SIG-M5 (cell line): ENCODE measurements at places on chromosomes 5 and 9.

DNA sequence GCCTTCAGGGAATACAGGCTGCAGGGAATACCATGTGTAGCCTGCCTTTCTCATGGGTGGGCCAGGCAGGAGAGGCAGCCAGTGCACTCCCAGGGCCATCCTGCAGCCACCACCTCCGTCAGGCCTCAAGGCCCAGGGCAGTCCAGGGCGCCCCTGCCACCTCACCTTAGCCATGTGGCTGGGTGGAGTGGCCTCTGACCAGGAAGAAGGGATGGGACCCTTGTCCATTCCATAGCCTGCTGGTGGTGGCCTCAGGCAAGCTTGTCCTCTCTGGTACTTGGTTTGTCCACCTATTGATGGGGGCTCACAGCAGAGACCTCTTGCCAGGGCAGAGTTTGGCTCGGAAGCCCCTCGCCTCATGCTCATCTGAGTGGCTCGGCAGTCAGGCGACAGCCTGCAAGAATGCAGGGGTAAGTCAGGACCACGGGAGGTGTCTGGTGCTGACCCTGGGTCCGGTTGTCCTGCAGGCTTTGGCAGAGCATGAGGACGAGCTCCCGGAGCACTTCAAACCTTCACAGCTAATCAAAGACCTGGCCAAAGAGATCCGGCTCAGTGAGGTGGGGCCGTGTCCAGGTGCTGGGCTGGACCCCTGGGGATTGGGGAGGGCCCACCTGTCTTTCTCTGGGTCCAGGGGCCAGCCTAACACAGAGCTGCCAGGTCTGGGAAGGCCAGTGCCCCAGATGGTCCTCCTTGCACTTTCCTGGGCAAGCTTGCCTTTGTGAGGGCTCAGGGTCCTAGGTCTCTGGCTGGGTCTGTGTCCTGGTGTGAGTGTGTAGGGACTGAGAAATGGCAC is 82.9 kb downstream of the PHF2 start:
- DNase-seq, result no peak

GRCh38 chr5:2739360-2740050 is 12.0 kb downstream of the IRX2 start:
- no peak for DNase-seq

DNA sequence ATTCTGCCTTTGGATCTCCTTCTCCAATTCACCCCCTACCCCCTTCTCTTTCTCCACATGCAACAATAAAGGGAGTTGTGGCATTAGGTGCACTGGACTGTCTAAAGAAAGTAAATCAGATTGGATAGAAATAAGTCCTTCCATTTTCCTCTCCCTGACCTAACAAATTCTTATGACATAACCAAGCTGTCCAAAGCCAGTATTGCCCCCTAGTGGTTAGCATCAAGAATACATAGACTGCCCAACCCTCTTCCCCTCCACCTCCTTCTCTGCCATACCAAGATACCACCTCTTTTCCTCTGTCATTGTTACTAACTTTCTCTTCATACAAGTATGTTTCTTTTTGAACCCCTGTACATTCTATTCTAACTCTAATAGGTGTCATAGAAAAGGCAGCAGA is 45.7 kb downstream of the PPARGC1B start:
- DNase-seq, result no peak

- no peak for DNase-seq
Measured at GRCh38 chr5:87020099-87020934, 247.4 kb upstream of the RASA1 start.

DNA sequence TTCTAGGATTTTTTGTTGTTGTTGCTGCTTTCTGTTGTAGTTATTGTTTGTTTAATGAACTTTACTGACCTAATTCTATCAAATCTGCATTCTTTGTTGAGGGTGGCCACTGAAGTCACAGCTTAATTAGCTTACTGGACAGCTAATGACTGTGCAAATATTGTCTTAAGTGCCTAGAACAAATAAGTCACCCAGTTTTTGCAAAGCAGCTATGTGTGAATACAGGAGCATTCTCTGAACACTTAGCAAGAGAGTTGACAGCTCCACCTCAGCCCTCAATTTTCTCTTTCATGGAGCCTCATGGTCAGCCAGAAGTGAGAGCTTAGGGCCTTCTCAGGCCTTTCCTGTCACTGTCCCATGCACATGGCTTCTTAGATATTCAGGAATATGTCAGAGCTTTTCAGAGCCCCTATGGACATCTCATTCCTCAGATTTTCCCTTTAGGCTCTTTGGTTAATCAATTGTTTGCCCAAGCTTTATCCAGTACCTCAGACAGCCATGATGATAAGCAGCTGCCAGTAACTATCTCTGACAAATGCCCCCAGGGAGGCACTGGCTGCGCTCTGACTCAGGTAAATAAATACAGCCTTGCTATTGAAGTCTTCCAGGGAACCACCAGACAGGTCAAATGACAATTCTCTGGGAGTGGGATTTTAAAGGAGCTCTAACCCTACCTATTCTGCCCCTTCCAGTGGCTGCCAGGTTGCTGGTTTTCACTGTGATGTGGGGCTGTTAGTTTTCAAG is 241.4 kb upstream of the IL12B start:
- no peak for DNase-seq

- DNase-seq, result no peak
Measured at GRCh38 chr9:101271102-101271501, 113.7 kb downstream of the BAAT start.

GRCh38 chr5:150626853-150627276 is 13.6 kb upstream of the SYNPO start:
- no peak for DNase-seq

DNA sequence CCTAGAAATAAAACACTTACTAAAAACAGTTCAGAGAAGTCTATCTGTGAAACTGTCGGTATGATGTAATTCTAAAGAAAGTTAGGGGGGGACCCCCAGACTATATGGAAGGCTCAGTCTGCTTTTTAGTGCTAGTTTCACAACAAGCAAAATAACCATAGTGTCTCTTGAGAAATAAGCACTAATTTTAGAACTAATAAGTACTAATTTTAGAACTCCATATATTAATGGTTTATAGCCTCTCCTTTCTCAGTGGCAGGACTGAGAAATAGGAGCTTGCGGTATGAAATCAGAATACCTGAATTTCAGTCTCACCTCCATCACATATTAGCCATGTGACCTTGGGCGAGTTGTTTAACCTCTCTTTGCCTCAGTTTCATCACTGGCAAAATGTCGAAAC is 1.4 kb upstream of the PHF24 start:
- DNase-seq, result no peak

- no peak for DNase-seq
Measured at GRCh38 chr5:45622365-45622764, 73.8 kb downstream of the HCN1 start.

GRCh38 chr9:136119061-136119882 is 597 bp upstream of the TMEM250 start:
- DNase-seq, result no peak

GRCh38 chr5:150619359-150620230 is 20.9 kb upstream of the SYNPO start:
- no peak for DNase-seq

- no peak for DNase-seq
Measured at GRCh38 chr9:78857373-78858225, 560.7 kb downstream of the PSAT1 start.

GRCh38 chr5:61589946-61590345 is 257.9 kb downstream of the ZSWIM6 start:
- no peak for DNase-seq

GRCh38 chr5:167802755-167803431 is 488.6 kb upstream of the WWC1 start:
- no peak for DNase-seq
